ENCODE measurements at places on chromosomes 7 and 10. TPM values are rescaled to one million over a fixed set of nuclear protein-coding genes. Genes with fewer than 3 reads are reported as not detected.

Gene HTRA1
- not detected for total RNA-seq

Gene IL6
- 2.6 TPM for total RNA-seq

Gene NRCAM
- 4.6 TPM for total RNA-seq

Gene SPDYE5
- total RNA-seq = not detected

Measured in B cell (primary cell).